Islet precursor cell (in vitro differentiated cells): ENCODE measurements at places on chromosomes 2 and 18.
A peak's percentile ranks its signal among the peaks of the same experiment; 100 is the strongest.

DNA sequence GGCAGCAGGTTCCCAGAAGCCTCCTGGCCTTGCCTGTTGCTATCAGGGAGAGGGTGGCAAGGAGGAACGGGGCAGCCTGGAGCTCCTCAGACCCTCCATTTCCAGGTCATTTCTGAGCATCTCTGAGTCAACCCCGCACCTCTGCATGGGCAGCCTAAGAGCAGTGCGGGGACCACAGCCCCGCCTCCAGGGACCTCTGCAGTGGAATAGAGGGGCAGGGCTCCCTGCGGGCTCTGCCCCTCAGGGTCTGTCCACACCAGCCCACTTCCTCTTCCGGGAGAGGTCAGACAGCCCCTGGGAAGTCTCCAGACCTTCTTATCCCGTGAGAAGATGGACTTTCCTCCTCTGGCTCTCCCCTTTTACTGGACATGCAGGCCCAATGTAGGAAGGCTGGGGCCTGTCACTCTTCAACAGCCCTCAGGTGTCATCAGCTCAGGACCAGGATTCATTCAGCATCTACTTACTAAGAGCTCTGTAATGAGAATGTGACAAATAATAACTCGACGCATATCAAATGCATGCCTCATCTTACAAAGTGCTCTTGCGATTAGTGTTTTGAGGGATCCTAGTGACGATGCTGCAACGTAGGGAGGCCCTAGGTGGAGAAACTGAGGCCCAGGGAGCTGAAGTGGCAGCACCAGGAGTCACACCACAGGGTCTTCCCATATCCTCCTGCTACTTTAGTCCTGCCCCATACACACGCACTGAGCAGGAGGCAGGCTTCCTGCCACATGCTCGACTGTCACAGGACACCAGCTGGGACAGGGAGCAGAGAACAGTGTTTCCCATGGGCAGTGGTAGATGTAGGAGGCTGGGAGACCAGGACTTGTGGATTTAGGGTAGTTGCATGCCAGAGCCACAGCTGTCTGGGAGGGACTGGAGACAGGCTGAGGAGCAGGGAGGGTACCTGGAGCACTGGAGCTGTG, 28.0 kb downstream of the SH2D6 start:
- no peak for DNase-seq

- no peak for DNase-seq
These were observed 15.8 kb upstream of the VWC2L start for GRCh38 chr2:214395040-214395439.

- no peak for DNase-seq
These were observed 504.7 kb downstream of the KCNJ3 start for GRCh38 chr2:155203178-155203577.

DNA sequence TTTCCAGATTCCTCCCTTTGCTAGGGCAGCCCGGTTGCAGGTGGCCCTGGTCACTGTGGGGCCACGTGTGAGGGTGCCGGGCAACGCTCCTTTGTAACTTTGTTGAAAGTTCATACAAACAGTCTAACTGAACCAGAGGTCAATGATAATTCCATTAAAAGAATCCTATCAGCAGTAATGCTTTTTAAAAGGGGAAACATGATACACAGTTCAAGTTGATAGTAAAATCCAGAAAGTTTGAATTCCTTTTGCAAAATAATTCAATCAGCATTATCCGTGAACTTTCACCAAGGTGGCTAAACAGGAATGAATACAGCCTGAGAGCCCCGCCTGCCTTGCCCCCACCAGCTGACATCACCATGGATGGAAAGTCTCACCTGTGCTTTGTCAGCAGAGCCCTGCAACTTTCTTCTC, 166.2 kb downstream of the ACKR3 start:
- DNase-seq = no peak

DNA sequence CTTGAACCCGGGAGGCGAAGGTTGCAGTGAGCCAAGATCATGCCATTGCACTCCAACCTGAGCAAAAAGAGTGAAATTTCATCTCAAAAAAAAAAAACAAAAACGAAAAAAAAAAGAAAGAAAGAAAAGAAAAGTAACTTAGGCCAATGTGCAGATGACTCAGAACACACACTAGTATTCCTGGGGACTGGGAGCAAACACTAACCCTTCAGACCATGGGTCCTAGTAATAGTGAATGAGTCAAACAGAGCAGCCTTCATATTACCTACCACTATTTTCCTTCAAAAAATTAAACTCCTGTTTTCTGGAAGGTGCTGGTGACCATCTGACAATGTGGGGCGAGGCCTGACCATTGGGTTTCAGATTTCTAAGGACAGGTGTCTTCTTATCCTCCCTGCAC, 253.4 kb downstream of the PIEZO2 start:
- DNase-seq = no peak

- DNase-seq = no peak
These were observed 9.0 kb downstream of the GBX2 start for GRCh38 chr2:236158969-236159777.

DNA sequence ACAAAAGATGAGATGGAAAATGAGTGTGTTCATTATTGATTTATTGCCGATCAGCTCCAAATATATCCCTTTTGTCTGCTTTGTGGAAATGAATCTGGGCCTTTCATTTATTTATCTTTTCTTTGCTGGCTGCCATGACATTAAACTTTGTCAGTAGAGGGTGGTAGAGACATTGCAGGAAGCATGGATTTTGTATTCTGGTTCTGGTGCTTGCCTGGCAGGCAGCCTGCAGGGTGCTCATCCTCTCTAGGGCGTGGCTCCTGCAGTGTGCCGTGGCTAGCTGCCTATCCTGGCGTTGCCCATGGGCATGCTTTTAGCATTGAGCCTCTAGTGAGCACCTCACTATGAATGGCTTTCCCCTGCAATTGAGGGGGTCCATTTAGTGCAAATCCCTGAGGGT, 593.1 kb downstream of the RNF144A start:
- DNase-seq = no peak

DNA sequence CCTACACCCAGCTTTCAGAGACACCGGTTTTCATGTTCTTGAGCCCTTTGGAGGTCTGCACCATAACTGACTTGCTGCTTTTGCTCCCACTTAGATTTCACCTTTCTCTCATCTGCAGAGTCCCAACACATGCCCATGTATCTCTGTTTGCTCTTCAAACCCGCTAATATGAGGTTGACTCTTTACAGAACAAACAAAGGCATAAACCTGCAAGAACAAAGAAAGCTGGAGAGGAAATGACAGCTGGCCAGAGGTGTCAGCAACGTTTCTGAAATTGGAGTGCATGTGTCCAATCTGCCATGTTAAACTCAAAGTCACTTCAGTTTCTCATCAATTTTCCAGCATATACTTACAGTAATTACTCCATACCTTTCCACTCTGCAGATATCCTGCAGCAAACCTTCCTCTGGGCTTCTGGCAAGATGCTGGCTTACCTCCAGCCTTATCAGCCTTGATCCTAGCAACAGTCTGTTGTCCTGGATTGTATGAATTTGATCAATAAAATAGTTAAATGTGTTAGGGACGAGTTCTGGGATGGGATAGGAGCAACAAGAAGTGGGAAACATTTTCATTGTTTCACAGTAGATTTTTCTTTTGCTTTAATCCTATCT, 157.4 kb downstream of the FHOD3 start:
- DNase-seq = no peak

DNA sequence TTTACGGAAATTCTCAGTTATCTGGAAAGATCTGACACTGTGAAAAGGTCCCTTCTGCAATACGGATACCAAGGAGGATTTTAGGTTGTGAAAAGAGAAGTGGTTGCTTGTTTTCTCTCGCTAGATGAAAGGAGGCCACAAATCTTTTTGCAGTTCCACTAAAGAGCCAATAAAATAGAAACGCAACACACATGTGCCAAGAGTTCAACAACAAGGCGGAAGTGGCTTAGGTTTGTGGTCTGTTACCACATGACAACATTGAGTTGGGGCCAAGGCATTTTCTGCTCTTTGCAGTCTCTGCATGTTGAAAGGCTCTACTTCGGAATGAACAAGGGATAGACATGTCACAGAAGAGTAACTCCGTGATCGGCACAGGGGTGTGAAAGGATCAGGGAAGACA, 115.7 kb upstream of the OSR1 start:
- DNase-seq = no peak

DNA sequence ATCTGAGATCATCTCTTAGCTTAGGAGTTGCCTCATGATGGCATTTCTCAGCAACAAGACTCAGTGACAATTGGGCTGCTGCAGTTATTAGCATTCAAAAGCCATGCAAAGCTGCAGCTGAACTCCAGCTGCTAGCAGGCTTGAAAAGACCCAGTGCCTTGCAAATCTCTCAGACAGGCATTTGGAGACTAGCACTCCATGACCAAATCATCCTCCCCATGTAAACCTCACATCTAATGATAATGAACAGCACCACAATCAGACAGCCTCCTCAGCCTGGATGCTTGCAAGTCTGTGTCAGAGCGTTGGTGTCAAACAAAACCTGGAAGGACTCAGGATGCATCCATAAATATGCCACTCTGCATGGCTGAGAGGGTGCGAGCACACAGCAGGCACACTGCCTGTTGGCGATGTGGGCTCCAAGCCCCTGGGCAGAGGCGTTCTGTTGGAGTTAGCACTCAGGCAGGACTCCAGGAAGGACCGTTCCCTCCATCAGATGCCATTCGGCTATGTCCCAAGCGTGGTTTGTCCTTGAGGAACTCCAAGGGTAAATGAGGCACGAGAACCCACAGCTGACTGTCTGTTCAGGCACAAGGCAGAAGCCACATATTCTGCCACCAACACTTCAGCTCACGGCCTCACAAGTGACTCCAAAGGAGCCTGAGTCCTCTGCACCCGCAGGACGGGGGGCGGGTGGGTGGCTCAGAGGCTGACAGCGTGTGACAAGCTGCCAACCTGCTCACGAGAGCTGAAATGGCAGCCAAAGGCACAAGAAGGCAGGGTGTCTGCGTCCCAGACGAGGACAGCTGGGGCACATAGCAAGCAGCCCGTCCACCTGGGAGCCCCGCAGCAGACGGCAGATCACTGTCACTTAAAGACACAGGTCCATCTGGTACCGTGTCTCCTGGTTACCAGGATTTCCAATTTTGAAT, 183.8 kb downstream of the MYT1L start:
- DNase-seq = no peak

DNA sequence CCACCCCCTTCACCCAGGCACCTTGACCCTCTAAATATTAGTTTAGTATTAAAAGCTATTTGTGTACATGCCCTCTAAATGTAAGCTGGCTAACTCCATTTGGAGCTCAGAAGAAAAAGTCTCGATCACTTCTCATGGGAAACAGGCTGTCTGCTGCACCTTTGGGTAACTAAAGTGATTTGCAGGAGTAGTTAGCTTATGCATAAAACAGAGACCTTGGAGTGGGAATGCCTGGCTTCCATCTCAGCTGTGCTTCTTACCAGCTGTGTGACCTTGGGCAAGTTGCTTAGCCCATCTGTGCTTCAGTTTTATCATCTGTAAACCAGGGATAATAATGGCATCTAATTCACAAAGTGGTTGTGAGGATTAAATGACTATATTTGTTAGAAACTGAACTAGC, 29.9 kb downstream of the IGFBP2 start:
- no peak for DNase-seq

DNA sequence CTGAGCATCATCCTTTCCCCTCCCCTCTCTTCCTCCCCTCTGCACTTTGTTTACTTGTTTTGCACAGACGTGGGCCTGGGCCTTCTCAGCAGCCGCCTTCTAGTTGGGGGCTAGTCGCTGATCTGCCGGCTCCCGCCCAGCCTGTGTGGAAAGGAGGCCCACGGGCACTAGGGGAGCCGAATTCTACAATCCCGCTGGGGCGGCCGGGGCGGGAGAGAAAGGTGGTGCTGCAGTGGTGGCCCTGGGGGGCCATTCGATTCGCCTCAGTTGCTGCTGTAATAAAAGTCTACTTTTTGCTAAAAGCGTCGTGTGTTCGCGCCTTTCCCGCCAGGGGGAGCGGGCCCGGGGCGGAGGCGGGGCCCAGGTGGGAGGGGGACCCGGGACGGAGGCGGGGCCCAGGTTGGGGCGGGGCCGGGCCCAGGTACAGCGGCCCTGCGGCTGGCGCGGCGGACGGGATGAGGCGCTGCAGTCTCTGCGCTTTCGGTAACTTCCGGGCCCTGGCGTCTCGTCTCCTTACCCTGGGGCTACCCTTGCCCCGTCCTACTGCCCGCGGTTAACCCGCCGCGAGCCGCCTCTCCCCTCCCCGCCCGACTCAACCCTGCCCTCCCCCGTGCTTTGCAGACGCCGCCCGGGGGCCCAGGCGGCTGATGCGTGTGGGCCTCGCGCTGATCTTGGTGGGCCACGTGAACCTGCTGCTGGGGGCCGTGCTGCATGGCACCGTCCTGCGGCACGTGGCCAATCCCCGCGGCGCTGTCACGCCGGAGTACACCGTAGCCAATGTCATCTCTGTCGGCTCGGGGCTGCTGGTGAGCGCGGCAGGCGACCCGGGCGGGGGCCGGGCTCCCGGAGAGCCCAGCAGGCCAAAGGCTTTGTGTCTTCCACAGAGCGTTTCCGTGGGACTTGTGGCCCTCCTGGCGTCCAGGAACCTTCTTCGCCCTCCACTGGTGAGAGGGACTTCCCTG, at the start of gene KRTCAP3:
KRTCAP3 (plus strand) TSS at position 424 of the 962 bp plus-strand sequence; CDS start at position 456, 32 bp downstream.
- DNase-seq = peak; percentile 87

DNA sequence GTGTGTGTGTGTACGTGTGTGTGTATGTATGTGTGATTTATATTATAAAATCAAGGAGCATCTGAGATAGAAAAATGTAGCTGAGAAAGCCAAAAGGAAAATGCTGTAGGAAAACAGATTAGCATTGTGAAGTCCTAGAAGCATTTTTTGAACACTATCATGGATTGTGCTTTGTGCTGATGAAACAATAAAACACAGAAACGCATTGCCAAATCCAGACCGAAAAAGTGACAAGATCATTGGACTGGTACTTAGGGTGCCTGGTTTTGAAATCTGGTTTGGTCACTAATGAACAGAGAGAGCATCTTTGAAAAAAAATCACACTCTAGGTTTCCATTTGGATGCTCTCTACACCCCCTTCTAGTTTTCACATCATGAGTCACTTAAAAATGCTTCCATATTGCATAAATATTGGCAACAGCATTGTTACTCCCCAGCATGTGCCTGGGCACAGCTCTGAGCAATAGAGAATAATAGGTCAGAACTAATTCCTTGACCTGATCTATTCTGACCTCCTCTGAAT, 214.6 kb upstream of the LRRTM1 start:
- DNase-seq = no peak

- no peak for DNase-seq
These were observed 106.0 kb downstream of the KIAA1328 start for GRCh38 chr18:36934884-36935283.

- DNase-seq = no peak
These were observed 81.1 kb downstream of the TRIB2 start for GRCh38 chr2:12797815-12798214.

DNA sequence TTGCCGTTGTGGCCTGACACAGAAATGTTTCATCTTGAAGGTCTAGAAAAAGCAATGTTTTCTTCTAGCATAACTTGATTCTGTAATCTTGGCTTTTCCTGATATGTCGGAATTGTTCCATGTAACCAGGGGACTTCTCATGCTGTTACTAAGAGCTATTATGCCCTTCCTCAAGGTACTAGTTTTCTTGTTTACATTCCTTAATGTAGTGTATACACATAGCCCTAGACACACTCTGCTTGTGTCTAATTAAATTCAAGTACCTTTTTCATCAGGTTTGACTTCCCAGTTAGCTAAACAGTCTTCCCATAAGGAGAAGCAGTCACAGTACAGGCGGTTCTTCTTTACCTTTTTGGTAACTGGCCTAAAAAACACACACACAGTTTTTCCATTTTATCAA, 122.8 kb upstream of the MSH6 start:
- no peak for DNase-seq

- DNase-seq = no peak
These were observed 19.4 kb upstream of the ZBTB7C start for GRCh38 chr18:48428475-48429177.
